Fibroblast of skin of back (primary cell): ENCODE measurements at places on chromosomes 12 and 14.
A peak's percentile ranks its signal among the peaks of the same experiment; 100 is the strongest.

- DNase-seq: no peak
These were observed 11.5 kb downstream of the SPTSSA start for GRCh38 chr14:34450542-34450915.

DNA sequence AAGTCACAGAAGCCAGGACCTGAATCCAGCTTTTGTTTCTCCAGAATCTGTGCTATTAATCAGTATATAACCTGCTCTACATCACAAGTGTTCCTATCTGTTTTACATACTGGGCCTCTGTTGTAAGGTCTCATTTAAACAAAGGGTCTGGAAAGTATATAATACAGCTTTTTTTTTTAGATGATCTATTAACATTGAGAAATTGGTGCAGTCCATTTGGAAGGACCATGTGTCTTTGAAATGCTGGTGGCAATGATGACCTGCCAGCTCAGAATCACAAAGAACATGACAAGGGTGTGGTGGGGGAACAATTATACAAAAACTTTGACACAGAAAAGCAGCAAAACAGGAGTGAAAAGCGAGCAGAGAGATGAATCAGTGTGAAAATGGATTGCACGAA, 164.6 kb downstream of the PPM1H start:
- no peak for DNase-seq

- DNase-seq: no peak
These were observed 2.0 kb upstream of the TNFAIP2 start for GRCh38 chr14:103121121-103121845.

- peak; percentile 73 for DNase-seq
These were observed 46.0 kb downstream of the ITPR2 start for GRCh38 chr12:26786865-26787514.

DNA sequence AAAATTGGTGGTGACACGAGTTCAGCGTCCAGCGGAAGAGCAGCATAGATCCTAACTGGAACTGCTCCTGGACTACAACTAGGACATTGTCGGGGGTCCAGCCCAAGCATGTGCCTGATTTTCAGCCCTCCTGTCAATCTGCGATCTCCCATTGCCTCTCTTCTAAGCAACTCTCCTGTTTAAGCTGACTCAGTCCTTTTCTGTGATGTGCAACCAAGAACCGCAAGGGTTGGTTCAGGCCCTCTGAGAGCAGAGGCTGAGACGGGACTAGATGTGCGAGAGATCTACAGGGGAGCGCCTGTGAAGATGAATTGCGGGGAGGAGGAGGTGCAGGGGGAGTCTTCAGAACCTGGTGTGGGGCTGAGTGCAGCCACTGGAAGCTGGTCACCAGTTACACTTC, 3.7 kb upstream of the PAPLN start:
- no peak for DNase-seq

DNA sequence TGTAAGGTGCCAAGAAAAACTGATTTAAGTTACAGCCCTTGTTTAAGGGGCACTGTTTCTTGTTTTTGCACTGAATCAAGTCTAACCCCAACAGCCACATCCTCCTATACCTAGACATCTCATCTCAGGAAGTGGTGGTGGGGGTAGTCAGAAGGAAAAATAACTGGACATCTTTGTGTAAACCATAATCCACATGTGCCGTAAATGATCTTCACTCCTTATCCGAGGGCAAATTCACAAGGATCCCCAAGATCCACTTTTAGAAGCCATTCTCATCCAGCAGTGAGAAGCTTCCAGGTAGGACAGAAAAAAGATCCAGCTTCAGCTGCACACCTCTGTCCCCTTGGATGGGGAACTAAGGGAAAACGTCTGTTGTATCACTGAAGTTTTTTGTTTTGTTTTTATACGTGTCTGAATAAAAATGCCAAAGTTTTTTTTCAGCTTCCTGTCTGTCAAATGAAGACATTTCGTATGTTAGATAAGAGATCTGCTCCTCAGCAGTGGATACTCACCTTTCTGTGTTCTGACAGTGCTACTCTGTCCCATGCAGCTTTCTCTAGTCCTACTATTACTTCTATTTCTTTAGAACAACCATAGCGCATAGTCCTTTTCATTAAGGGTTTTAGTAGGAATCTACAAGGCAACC, 1.2 kb upstream of the PA2G4 start:
- DNase-seq: no peak

DNA sequence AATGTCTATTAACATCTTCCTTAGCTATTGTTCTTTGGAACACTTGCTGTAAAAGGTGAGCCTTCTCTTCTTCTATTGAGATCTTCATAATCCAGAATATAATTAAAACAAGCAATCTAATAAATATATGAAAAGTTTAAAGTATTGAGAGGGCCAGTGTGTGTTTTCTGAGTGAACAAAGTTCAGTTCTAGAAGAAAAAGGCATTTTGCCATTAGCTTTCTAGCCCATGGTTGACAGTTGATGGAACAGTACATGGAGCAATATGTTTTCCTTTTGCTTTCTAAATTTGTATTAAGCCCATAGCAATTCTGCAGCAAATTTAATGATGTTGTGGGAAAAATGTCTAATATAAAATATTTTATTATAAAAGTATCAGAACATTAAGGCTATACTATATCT, 853.0 kb downstream of the TRHDE start:
- DNase-seq: no peak

- no peak for DNase-seq
These were observed 10.9 kb downstream of the RGS6 start for GRCh38 chr14:71942904-71943694.

DNA sequence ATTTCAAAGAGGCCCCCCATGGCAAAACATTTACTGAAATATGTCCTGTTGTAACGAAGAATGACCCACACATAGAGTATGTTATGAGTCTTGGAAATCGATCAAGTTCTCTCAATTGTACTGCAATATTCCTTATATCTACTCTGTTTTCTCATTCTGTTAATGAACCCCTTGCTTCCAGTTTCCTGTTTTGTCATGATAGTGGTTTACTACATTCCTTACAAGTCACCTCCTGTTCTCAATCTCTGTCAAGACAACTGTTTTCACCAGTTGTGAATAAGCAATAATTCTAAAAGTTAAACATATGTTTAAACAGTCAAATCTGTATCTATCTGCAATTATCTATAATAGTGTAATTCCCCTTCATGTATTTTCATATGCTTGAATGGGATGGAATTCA, 16.4 kb upstream of the ARID2 start:
- DNase-seq: no peak

DNA sequence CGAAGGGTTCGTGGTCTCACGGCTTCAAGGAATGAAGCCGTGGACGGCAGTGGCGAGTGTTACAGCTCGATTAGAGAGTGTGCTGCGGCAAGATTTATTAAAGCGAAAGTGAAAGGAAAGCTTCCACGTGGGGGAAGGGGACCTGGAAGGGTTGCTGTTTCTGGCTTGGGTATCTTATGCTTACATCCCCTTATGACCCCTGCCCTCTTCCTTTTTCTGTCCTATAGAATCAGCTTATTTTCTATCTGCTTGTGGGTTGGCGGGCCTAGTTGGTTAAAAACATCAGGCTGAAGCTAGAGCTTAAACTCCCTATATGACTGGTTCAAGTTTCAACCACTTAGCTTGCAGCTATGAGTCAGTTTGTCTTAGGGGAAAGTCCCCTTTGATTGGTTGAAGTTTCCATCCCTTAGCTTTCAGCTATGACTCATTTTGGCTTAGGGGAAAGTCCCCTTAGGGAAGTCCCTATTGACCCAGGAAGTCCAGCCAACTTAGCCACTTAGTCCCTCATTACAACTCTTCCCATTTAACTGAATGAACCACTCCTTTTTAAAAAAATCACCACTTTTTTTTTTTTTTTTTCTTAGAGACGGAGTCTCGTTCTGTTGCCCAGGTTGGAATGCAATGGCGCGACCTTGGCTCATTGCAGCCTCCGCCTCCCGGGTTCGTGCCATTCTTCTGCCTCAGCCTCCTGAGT, 1494.7 kb upstream of the TMEM132C start:
- DNase-seq: peak; percentile 41

GRCh38 chr12:18681818-18682217, 56.0 kb downstream of the PLCZ1 start:
- no peak for DNase-seq

GRCh38 chr12:80864046-80864735, 73.5 kb downstream of the LIN7A start:
- peak; percentile 28 for DNase-seq

DNA sequence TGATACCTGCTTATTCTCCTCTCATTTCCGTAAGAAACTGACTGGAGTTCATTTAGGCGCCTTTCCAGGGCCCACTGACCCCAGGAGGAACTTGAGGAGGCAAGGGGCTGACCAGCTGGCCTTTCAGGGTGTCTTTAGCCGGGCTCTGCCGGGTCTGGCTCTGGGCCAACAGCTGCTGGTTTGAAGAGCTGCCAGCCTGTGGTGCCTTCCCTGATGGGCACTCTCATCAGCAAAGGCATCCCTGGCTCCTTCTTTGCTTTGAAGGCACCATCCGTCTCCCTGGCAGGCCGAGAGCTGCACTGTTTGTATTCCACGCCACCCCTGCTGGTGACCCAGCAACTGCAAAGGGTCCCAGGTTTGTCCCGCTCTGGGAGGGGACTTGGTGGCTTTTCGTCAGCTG, 42.0 kb downstream of the IQSEC3 start:
- no peak for DNase-seq

GRCh38 chr14:61570549-61571290, 124.6 kb upstream of the HIF1A start:
- DNase-seq: no peak

- DNase-seq: peak; percentile 55
These were observed 424 bp downstream of the TEDC1 start for GRCh38 chr14:105491366-105491973.

- no peak for DNase-seq
These were observed 8.0 kb upstream of the C1R start for GRCh38 chr12:7100239-7100638.

DNA sequence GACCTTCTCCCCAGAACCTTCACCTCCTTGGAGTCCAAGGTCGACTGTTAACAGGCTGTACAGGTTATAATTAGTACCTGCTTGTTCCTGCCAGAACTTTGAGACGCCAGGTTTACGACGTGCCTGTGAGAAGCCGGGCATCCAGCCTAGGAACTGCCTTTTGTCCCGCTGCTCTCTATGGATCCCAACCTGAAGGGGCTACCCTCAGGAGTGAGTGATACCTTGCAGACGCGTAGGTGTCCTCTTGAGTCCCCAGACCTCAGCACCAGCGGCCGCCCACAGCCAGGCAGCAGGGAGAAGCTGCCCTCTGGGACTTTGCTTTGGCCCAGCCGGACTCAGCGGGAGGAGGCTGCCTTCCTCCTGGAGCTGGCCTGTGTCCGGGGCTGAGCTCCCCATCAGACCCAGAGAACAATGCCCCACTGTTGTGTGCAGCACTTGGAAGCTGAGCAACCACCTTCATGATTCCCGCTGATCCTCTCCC, 16.2 kb downstream of the SYNE3 start:
- no peak for DNase-seq

- peak; percentile 9 for DNase-seq
These were observed 3.2 kb upstream of the GSC start for GRCh38 chr14:94773061-94773648.
